ENCODE measurements at places on chromosomes 1 and 21. TPM values are rescaled to one million over a fixed set of nuclear protein-coding genes. Genes with fewer than 3 reads are reported as not detected.

- no peak for DNase-seq
Measured at GRCh38 chr1:60937720-60938119, 144.6 kb upstream of the NFIA start.

GJA5 gene
- 1.1 TPM for total RNA-seq

GRCh38 chr1:91891454-91891853 lies 5.5 kb upstream of the TGFBR3 start:
- no peak for DNase-seq

- no peak for DNase-seq
Measured at GRCh38 chr1:8407652-8408051, 89.7 kb downstream of the SLC45A1 start.

DNA sequence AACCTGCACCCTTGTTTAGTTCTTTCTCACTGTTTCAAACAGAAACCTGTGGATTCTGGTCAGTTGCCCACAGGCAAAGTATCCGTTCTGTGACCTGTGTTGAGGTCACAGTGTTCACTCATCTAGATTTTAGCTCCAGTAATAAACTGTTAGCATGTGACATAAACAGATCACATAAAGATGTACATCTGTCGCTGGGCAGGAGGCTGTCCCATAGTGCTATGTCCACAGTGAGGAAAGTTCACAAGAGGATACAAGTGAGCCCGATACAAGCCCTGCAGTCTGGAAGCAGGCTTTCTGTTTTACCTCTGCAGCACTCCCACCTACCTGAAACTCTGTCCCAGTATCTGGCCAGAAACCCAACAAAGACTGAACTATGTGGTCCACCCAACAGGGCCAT lies 28.4 kb downstream of the LMX1A start:
- DNase-seq: no peak

TCHHL1 gene
- total RNA-seq: not detected

- peak; percentile 37 for DNase-seq
Measured at GRCh38 chr1:24903560-24903954, 26.5 kb downstream of the RUNX3 start.

GRCh38 chr21:38927776-38928175 lies 122.0 kb downstream of the ETS2 start:
- DNase-seq: no peak

DNA sequence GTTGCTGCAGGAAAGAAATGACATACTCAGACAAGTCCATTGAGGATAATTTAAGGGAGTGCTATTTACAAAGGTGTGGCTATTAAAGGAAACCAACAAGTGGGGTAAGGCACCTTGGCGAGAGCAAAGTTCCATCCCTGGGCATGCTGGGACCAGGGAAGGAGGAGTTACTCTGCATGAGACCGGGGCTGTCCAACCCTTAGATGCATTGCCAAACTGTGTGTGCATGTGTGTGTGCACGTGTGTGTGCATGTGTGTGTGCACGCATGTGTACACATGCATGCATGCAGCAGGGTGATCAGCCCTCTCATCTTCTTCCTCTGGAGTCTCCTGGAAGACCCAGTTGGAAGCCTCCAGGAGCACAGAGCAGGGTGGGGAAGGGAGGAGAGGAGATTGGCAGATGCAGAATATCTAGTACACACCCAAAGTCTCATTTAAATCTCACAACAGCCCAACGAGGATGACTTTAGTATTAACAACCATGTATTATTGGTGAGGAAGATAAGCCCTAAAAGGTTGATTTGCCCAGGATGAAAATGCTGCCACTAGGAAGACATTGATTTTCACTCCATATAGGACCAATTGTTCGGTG lies 72.2 kb upstream of the CD34 start:
- peak; percentile 15 for DNase-seq

- DNase-seq: no peak
Measured at GRCh38 chr1:245475126-245475525, 320.3 kb downstream of the KIF26B start.

PRCC gene
- 19.3 TPM for total RNA-seq

LMX1A gene
- total RNA-seq: not detected

DNA sequence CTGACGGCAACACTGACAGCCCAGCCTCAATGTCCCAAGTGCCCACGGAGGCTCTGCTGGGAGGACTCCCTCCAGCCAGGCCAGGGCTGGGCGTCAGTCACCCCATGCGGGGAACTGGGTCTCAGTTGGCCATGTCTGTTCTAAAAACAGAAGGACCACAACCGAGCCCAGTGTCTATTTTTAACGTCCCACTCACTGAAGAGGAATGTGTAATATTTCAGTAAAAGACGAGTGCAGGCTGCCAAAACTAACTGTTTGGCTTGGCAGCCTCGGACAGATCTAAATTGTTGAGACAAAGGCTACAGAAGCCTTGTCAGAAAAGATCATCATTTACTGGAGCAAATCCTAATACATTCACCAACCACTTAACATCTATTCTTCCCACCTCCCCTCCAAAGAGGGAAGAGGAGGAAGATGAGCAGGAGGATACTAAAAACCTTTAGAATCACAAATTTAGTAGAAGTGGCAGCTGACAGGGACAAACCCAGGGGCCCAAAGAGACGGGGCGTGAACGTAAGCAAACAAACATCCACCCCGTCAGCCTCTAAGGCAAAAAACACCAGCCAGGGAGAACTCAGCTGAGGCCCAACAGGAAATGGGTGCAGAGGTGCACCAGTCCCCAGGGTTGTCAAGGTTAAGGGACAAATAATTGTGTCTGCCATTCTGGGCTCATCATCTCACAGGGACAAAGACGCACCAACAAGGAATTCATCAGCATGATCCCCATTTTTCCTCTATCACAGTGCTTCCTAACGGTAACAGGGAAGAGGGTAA lies 18.7 kb downstream of the C1orf198 start:
- DNase-seq: no peak

GRCh38 chr1:68953311-68953710 lies 456.4 kb upstream of the DEPDC1 start:
- DNase-seq: no peak

PFKFB2 gene
- total RNA-seq: 4.1 TPM

DNA sequence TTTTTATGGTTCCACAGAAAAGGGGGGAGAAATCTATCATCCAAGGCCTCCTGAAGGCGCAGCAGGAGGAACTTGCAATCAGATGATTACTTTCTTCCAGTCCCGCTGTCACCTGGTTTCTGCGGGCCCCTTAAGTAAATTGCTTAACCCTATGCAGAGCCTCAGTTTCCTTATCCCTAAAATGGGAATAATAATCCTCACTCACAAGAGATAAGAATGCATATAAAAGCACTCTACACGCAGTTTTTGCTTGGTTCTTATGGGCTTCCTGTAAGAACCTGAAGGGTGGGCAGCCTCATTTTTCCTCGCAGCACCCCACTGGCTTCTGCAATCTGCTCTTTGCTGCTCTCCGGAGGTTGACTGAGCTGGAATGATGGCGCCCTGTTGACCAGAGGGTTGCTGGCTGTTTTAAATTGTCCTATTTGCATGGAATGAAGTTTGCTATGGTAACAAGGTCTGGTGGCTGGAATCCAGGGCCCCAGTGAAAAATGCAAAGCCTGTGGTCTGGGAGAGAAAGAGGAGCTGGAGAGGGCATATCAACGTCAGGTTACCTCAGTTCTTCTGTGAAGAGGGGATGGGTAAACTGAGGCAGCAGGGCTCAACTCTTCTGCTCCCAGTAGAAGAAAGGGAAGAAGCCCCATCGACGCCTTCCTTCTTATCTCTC lies 1.0 kb upstream of the KAZN start:
- no peak for DNase-seq

CHIA gene
- total RNA-seq: 0.15 TPM

Data from left lobe of liver (tissue), 2 donors.